Large intestine (tissue), 12 donors: ENCODE measurements at places on chromosomes 16 and 17. TPM values are rescaled to one million over a fixed set of nuclear protein-coding genes. Genes with fewer than 3 reads are reported as not detected.

DNA sequence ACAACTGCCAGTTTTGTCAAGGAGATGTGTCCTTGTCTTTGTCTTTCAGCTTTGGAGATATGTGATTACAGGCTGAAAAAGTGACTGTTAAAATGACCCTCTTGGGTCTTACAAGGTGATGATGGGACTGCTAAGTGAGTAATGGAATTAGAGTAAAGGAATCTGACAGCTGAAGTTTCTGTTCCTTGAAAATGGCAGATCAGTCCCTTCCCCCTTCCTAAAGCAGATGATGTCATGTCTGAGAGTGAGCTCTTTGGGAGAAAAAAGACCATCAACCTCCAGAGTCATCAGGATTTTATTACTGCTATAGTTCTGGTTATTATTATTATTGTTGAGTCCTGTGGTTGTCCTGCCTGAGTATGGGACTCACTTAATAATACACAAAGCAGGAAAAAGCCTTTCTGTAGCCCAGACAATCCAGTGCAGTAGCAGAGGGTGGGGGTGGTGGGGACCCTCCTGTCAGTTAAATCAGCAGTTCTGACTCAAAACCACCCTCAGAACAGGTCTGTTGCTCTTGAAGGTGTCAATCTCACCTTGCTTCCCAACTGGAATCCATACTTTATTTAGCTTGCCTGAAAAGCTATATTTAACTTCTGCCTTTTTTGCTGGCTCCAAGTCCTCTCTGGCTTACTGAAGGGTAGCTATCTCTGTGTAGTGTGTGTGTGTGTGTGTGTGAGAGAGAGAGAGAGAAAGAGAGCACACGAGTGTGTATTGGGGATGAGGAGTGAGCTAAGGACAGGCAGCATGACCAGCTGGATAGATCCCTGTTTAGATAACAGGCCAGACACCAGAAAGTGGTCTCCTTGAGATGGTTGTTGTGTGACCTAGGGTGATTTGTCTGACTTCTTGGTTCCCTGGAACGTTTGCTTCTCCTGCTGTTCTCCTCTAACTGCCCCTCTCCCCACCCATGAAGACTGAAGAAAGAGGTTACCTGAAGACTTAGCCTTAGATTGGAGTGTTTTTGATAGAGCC is 4.9 kb downstream of the HROB start:
- DNase-seq = no peak

- DNase-seq = no peak
Measured at GRCh38 chr17:63647065-63647725, 25.0 kb downstream of the MAP3K3 start.

GRCh38 chr17:62704381-62704971 is 77.0 kb downstream of the MRC2 start:
- peak; percentile 44 for DNase-seq

The UMOD gene
- not detected for polyA plus RNA-seq

DNA sequence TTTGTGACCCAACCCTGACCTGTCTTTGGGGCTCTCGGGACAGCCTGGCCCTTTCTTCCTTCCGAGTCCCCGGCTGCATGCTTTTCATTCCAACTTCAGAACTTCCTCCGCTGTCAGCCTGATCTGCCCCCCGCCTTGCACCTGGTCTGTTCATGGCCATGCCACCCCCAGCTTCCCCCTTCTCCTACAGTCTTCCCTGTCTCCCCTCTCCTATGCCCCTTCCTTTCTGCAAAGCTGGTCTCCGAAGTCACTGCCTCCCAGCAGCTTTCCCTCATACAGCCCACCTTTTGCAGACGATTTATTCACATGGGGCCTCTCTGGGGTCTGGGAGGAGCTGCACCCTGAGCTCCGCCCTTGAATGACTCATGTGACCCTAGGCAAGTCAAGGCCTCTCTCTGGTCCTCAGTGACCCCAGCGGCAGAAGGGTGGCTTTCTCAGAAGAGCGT is 47.1 kb upstream of the SDK2 start:
- no peak for DNase-seq

DNA sequence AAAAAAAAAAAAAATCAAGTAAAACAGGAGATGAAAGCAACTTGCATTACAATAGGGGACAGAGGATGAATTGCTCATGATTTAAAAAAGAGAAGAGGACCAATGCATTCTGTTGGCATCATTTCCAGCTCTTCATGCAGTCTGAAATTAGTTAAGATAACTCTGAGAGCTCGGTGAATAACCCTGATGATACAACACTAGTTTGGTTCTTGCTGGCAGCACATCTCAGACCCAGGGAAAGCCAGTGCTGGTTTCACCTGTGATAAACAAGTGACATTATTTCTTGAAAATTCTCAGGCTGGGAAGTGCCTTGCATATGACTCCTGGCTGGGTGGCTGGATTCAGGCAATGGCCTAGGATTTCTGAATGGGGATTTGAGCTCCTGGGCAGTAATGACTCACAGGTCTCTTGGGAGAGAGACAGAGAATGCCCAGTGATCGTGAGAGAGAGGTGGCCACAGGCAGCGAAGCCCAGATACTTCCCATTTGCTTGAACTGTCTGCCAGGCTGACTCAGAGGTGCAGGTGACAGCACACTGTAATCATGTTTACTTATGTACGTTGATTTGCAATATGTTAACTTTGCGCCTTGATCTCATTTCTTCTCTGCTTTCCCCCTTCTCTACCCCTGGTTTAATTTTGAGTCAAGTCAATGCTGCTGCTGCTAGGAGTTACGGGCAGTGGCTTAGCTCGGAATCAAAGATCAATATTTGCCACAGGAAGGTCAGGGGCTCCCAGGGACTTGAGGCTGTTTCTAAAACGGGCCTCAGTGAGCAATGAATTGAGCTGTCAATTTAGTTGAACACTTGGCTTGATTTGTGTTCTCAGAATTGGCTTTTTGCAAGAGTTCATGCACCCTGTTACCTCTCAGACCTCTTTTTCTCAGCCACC is 27.1 kb downstream of the ARSG start:
- no peak for DNase-seq

- DNase-seq = no peak
Measured at GRCh38 chr17:1181753-1182137, 2.0 kb upstream of the ABR start.

GRCh38 chr17:36070427-36070826 is 6.4 kb downstream of the CCL18 start:
- no peak for DNase-seq

GRCh38 chr16:3953728-3954410 is 73.4 kb upstream of the CREBBP start:
- DNase-seq = no peak

GRCh38 chr16:86635176-86635876 is 57.0 kb downstream of the FOXL1 start:
- no peak for DNase-seq

- DNase-seq = no peak
Measured at GRCh38 chr17:9985646-9986045, 80.6 kb upstream of the RCVRN start.

DNA sequence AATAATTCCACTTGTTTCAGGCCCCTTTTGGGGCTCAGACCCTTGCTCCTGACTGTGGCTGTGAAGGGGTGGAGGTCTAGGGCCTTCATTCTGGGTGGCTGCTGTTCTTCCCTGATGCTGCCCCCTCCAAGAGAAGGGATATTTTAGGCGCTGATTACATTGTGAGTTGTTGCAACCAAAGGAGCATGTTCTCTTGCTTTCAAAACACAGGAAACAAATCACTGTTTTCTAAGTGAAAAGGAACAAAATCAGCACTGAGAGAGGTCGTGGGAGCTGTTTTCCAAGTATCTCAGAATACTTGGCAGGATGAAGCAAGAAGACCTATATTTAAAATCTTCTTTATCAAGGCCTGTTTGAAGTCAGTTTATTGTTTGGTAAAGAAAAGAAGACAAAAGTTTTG is 25.3 kb upstream of the SEC14L1 start:
- DNase-seq = no peak
